Sigmoid colon (tissue), 7 donors: ENCODE measurements at places on chromosomes 7 and 10. TPM values are rescaled to one million over a fixed set of nuclear protein-coding genes. Genes with fewer than 3 reads are reported as not detected.

DOCK1 gene
- polyA plus RNA-seq = 19.8 TPM

DNA sequence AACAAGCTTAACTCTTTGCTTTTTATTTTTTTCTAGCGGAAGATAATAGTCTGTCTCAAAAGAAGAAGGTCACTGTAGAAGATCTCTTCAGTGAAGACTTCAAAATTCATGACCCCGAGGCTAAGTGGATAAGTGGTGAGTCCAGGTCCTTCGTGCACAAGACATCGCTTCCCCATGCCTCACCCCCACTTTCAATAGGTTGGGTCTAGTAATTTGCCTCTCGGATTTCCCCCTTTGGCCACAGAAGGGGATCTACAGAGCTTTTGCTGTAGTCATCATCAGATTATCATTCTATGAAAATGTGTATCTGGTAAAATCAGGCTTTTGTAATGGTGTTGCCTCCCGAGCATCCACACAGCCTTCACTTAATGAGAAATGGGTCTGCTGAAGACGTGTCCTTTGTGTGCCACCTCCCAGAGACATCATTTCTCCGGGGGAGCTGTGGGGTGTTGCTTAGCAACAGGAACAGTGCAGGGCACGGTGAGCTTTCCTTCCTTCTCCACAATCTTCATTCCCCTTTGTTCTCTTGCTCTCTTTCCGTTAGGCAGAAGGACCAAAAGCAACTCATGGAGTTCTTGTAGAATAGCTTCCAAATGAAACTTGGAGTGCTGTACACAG lies 422.8 kb downstream of the DPP6 start:
- no peak overlapping the region for H3K4me3 ChIP-seq
- DNase-seq = no peak
- H3K4me1 ChIP-seq = no peaks in the 10 kb centered on the region
- no peak overlapping the region for H3K27ac ChIP-seq
- H3K27me3 ChIP-seq = no peaks in the 10 kb centered on the region

DNA sequence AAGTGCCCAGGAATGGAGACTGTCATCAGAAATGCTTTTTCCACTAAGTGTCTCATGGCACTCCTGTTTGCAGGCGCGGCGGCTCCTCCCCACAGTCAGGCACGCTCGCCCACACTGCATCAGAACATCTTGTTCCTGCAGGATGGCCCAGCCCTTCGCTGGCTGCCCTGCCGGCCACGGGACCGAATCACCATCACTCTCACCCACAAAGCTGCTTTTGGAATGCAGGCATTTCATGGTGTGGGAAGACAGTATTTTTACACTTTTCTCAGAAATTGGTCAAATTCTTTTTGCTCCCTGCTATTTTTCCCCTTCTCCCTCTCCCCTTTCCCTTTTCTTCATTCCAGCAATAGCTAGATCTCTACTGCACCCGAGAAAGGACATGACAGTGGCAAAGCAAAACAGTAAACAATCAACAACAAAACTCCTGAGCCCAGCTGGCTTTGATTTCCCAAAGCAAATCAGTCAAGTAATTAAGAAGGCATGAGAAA lies 176.1 kb upstream of the TNS3 start:
- H3K36me3 ChIP-seq = no peaks in the 10 kb centered on the region
- H3K4me3 ChIP-seq = no peak overlapping the region
- H3K27ac ChIP-seq = peak overlapping the region; percentile 39
- H3K27me3 ChIP-seq = no peaks in the 10 kb centered on the region
- no peak for DNase-seq
- peaks cover under 1% of the 10 kb centered on the region for H3K4me1 ChIP-seq

DNA sequence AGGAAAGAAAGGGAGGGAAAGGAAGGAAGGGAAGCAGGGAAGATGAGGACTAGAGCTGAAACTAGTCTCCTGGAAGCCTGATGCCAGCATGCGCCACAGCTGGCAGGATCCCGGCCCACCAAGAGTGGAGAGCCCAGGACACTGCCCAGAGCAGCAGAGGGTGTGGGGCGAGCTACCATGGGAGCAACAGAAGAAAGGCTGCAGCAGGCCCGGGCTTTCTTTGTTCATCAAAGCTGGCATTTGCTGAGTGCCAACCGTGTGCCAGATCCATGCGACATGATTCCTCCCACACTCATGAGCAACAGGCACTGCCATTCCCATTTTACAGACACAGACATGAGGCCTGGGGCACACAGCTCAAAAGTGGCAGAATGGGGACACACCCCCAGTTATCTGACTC lies 68.9 kb downstream of the FAM53B start:
- H3K4me3 ChIP-seq = no peak overlapping the region
- no peak overlapping the region for H3K27ac ChIP-seq
- DNase-seq = no peak
- no peaks in the 10 kb centered on the region for H3K36me3 ChIP-seq
